ENCODE measurements at places on chromosomes 13 and 19.

GRCh38 chr19:1451916-1452801 is 2.2 kb downstream of the APC2 start:
- no peak for DNase-seq

DNA sequence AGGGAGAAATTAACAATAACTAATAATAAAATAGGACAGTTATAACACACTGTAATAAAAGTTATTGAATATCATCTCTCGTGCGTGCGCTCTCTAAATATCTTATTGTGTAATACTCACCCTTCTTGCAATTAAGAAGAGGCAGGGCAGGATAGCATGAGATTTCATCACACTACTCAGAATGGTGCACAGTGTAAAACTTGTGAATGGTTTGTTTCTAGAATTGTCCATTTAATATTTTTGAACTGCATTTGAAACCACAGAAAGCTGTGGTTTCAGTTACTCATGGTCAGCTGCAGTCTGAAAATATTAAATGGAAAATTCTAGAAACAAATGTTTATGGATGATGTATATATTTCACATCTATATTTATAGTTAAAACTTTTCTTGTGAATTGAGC is 161.1 kb downstream of the DCT start:
- DNase-seq = no peak

DNA sequence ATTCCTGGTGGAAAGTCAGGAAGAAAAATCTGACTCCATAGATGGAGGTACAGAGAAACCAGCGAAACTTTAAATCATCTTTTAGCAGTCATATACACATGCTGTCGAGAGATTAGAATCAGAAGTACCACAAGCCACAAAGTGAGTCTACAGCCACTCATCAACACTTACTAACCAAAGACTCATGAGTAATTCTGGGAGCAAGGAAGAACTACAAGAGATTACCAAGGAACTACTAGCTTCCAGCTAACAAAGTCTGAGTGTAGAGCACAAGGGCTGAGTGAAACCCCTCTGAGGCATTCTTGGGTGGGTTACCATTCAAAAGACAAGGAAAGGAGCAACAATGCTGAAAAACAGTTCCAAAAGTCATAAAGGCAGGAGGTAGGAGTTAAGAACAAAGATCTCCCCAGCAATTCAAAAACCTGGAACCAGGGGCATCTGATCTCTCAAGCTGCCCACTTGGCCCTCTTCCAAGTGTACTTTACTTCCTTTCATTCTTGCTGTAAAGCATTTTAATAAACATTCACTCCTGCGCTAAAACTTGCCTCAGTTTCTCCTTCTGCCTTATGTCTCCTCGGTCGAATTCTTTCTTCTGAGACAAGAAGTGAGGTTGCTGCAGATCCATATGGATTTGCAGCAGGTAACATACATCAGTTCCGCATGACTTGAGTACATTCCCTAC is 13.0 kb downstream of the RBM26 start:
- peak; percentile 86 for DNase-seq

GRCh38 chr13:94851576-94851975 is 139.2 kb upstream of the SOX21 start:
- no peak for DNase-seq

DNA sequence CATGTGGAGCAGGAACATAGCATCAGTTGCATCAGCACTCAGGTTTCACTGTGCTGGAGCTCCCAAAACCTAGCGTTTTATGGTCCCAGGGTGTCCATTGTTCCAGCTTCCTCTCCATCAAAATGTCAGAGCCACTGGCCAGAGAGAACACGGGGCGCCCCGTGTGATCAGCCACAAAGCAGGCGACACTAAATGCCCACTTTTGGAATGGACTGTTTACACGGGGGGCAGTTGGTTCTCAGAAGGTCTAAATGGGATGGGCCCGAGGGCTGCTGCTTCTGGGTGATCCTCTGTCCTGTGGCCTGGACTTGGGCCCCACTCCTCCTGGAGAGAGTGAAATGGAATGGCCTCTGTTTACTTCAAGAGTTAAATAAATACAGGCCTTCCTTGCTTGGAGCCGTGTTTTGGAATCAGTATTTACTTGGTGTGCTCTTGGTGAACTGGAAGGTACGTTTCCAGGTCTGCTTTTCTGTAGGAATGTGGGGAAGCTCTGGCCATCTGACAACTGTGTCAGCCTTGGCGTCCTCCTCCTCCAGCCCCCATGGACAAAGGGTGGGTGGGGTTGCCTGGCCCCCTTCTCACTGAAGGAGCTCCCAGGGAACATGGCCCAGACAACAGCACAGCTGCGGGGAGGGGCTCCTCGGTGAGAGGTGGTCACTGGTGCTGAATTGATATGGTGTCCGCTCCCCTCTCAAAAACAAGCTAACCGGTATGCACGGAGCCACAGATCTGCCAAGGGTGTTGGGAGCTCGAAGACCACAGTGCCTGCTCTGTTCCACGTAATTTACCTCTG is 16.1 kb upstream of the MCF2L start:
- no peak for DNase-seq

GRCh38 chr13:94188201-94188854 is 291.2 kb downstream of the DCT start:
- no peak for DNase-seq

GRCh38 chr19:33720155-33720493 is 76.5 kb upstream of the KCTD15 start:
- no peak for DNase-seq

GRCh38 chr19:928471-929202 is 2.8 kb downstream of the ARID3A start:
- no peak for DNase-seq

- no peak for DNase-seq
These were observed 19.9 kb downstream of the NOSIP start for GRCh38 chr19:49560358-49560900.

DNA sequence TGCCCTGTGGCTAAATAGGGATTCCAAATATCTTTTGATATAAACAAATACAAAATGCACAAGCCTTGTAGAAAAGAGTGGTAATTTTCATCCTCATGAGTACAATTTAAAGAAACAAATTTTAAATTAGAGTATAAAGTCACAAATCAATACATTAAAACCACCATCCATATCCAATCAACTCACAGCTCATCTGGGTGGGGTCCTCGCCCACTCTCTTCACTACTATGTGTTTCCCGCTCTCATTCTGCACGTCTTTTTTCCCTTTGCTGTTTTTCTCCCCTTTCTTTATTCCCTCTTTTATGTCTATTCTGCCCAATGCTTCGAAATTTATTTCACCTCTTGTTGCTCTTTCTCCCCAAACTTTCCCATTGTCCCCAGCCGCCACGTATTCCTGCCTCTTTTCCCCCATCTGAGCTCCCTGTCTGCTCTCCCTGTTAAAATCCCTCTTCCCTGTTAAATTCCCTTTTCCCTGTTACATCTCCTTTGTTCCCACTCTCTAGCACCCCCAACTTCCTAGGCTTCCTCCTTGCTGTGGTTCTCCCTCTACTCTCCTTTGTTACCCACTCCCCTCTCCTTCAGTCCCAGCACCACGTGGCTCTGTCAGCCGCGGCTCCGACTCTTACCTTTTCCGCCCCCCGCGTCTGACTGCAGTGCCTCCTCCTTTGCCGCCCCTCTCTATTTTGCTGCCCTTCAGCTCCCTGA is 1.3 kb downstream of the ZNF616 start:
- no peak for DNase-seq

GRCh38 chr19:6063576-6064335 is 46.5 kb downstream of the RFX2 start:
- no peak for DNase-seq

DNA sequence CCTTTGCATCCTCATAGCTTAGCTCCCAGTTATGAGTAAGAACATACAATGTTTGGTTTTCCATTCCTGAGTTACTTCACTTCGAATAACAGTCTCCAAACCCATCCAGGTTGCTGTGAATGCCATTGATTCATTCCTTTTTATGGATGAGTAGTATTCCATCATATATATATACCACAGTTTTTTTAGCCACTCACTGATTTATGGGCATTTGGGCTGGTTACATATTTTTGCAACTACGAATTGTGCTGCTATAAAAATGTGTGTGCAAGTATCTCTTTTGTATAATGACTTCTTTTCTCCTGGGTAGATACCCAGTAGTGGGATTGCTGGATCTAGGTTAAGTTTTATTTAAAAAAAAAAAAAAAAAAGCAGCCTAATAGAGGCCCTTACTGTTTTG is 14.1 kb downstream of the TNFRSF19 start:
- no peak for DNase-seq

GRCh38 chr19:11566164-11566563 is 7.1 kb upstream of the ELOF1 start:
- DNase-seq = no peak

DNA sequence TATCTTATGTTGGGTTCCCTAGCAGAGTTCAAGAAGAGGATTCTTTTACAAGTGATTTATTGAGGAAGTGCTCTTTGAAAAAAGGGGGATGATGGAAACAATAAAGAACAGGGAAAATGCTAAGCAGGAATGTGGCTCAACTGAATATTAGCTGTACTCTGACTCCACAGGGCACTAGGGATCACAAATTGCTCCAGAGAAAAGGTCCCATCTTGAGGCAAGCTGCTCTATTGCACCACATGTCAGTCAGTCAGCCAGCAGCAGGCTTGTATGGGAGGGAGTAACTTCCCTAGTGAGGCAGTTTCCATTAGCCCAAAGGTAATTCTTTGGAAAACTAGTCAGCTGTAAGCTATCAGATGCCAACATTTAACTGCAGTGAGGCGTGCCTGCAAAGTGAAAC is 73.3 kb upstream of the FNDC3A start:
- DNase-seq = no peak

Measured in RCC 7860 (cell line).